Suppressor macrophage (primary cell): ENCODE measurements at places on chromosomes 7 and 10.

GRCh38 chr7:132652507-132652906, 76.2 kb upstream of the PLXNA4 start:
- DNase-seq = peak; percentile 10

GRCh38 chr7:22445140-22445743, 54.7 kb downstream of the STEAP1B start:
- DNase-seq = peak; percentile 1

DNA sequence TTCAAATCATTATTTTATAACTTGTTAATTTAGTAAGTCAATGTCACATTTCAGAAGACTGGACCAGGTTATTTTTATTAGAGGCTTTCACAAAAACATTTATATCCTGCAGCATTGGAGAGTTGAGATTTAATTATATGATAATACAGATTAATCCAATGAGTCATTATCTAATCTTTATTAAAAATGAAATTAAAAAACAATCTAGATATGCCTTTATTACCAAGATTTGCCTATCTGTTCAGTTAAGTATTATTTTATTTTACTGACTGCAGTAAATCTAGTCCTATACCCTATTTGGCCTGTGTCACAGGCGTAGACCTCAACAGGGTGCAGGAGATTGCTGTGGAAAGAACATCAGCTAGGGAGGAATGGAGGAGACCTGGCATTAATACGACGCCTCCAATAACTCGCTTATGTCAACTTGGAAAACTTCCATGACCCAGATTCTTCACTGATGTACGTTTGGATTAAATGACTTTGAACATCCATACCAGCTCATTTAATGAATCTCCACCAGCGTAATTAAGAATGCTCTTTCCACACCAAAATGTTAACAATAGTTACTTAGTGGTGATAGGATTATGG, 18.2 kb downstream of the PAXIP1 start:
- DNase-seq = no peak

DNA sequence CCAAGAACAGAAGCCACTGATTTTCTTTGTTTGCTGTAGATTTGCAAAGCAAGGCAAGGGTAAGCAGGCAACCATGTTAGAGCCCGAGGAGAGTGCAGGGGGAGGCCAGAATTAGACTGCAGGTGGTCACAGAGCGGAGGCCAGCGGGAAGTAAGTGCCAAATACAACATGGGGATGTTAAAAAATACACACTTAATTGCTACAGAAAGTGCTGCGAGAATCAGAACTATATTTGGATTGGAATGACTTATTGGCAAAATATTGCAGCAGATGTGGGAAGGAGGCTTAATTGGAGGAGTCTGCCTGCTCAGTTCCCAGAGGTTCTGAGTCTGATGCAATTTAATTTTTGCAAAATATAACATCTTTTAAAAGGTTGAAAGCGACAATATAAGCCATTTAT, 49.7 kb upstream of the ADCY1 start:
- no peak for DNase-seq

DNA sequence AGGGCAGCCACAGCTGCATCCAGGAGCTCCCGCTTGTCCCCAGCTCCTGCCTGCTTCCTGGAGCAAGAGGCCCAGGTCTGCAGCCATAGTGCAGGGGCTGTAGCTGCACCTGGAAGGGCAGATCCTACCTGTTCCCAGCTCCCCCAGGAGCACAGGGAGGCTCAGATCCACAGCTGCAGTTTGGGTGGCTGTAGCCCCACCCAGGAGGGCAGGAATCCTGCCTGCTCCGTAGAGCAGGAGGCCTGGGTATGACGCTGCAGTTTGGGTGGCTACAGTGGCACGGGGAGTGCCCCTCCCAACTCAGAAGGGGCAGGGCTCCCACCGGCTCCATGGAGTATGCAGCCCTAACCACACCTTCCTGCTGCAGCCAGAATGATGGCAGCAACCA, 26.7 kb upstream of the CDCA7L start:
- DNase-seq = no peak
